ENCODE measurements at places on chromosomes 13 and 19.

DNA sequence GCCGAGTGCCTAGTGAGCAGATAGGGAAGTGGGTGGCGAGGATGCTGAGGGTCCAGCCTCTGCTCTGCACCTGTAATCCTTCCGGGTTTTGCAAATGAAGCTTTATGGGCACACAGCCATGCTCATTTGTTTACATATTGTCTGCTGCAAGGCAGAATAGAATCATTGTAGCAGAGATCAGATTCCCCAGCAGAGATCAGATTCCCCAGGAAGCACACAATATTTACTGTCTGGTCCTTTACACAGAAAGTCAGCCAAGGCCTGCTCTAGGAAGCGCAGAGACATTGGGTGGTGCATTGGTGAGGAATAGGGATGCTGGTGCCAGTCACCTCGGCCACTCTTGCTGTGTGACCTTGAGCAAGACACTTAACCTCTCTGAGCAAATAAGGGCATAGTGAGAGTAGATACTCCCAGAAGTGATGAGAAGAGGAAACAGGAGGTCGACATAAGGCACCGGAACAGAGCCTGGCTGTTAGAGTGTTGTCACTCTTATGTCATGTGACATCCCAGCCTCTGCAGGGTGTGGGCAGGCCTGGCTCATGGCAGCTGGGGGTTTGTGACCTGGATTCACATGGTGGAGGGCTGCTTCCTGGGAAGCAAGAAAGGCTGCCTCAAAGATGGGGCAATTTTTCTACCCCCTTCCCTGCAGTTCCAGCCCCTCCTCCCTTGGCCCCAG lies 25.6 kb downstream of the CARM1 start:
- DNase-seq = no peak

GRCh38 chr13:23588666-23589065 lies 18.5 kb downstream of the TNFRSF19 start:
- DNase-seq = no peak

- DNase-seq = no peak
Measured at GRCh38 chr13:110319774-110320509, 12.9 kb downstream of the COL4A2 start.

- DNase-seq = no peak
Measured at GRCh38 chr13:92097337-92097903, 699.0 kb downstream of the GPC5 start.

DNA sequence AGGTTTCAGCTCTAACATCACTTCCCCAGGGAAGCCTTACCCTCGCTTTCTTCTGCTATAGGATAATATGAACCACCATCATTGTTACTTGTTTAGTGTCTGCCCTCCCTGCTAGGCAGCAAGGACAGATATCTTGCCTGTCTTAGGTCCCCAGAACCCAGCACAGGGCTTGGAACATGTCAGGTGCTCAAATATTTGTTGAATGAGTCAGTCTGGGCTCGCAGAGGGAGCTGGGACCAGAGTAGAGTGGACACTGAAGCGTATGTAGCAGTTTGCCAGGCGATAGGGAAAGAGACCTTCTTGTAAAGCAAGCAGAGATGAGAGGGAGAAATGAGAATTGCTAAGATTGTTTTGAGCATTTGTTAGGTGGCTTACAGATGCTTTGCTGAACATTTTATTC lies 11.7 kb downstream of the BCKDHA start:
- DNase-seq = no peak

DNA sequence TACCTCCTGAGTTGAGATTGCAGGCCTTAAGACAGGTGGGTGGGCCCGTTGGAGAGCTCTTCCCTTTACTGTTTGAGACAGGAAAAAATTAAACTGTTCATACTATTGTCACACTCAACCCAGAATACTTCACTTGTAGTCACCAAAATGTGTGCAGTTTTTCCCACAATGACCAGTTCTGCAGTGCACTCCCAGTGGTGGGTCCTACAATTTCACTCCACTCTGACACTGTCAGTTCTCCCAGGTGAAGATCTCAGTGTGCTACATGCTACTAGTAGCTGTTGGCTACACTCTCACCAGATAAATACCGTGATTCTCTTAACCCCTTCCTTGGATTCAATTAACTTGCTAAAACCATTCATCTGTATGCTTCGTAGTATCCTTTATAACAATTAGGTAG lies 2.9 kb downstream of the ZNF665 start:
- DNase-seq = no peak

DNA sequence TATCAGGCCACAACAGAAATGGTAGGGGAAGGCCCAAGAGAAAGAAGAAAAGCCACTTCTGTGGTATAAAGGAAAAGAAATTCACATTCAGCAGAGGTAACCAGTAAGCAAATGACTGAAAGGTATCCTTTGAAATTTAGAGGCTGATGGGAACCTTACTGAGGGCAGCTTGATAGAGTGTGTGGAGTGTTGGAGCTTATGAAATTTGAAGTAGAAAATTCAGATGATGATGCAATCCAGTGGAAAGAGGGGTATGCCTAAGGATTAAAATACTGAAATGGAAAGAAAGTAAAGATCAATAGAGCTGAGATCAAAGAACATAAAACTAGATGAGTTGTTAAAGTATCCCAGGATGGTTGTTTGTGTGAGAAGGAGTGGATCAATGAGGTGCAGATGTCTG lies 42.8 kb upstream of the RFXAP start:
- DNase-seq = no peak

DNA sequence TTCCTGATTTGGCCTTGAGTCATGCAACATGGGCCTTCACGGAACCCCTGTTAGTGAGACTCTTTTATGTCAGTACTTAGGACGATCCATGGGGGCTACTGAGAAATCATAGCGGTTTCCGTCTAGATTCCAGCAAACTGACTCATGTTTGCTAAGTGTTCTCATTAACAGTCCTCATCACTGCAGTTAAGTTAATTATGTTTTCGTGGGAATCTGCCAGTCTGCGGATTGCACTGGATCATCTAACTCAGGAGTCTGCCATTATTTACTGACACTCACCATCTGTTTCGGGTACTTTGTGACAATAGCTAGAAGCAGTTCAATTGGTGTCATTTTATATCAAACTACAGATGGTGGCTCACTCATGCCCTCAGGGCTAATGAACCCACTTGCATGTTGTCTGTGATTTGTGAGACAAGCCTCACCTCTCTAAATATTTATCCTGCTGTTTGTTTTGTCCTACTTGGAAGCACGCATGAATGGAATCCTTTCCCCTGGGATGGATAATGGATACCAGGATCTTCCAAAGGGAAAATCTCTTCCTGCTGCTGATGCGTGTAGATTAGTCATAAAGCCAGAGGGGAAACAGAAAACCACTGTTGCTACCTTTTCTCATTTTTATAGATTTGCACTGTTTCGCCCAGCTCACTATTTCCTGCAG lies 61.8 kb downstream of the RAB20 start:
- no peak for DNase-seq

DNA sequence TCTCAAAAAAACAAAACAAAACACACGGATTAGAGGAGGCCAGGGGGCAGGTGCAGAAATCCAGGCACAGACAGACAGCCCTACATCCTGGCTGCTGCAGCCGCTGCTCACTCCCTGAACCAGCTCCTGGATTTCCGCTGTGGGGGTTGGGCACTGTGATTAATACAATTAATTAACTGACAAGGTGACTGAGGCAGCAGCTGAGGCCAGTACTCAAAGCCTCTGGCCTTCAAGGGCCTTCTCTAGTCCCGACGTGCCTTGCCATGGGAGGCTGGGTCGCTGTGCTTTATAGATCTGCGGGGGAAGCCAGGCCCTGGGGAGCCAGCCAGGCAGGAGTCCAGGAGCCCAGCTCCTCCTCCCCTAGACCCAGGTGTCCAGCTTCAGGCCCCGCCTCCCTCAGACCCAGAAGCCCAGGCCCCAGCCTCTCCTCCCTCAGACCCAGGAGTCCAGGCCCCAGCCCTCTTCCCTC lies 4.6 kb downstream of the NECTIN2 start:
- no peak for DNase-seq

- DNase-seq = no peak
Measured at GRCh38 chr13:94559222-94559795, 36.6 kb downstream of the TGDS start.

GRCh38 chr13:19665427-19665859 lies 32.0 kb downstream of the MPHOSPH8 start:
- no peak for DNase-seq

Measured in T follicular helper cell (primary cell).